ENCODE measurements at places on chromosomes 1 and 21. TPM values are rescaled to one million over a fixed set of nuclear protein-coding genes. Genes with fewer than 3 reads are reported as not detected.

DNA sequence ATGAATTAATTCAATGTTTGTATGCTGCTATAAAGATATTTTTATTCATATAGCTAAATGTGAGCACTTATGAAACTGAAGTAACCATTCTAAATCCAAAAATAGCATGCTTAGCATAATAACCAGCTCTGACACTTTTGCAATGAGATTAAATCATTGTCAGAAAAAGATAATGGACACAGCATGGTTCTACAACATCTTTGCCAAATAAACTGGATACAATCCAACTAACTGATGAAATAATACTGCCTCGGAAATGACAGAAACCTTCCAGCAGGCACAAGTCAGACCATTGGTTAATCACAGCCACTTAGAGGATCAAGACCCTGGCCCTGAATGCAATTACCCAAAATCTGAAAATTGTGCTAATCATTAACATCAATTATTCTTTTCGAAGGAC lies 592.7 kb upstream of the ADGRL4 start:
- H3K27ac ChIP-seq: no peak overlapping the region
- no peaks in the 10 kb centered on the region for H3K27me3 ChIP-seq
- H3K36me3 ChIP-seq: no peaks in the 10 kb centered on the region
- DNase-seq: no peak

DNA sequence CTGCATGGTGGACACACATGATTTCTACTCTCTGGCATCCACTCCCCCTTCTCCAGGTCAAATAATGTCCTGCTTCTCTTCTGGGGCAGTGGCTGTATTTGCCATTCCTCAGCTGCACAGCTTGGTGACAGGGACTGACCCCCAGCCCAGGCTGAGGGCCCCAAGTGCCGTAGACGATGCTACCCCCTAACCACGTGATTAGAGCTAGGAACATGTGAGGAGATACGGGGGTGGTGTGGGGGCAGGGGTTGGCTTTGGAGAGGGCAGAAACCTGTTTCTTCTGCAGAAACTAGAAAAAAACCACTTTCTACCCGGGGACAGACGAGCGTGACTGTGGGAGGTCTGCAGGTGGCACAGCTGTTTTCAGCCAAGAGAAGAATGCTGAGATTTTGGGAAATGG lies 192.4 kb downstream of the SIPA1L2 start:
- H3K36me3 ChIP-seq: peaks cover 19% of the 10 kb centered on the region
- DNase-seq: no peak
- H3K27ac ChIP-seq: no peak overlapping the region

DNA sequence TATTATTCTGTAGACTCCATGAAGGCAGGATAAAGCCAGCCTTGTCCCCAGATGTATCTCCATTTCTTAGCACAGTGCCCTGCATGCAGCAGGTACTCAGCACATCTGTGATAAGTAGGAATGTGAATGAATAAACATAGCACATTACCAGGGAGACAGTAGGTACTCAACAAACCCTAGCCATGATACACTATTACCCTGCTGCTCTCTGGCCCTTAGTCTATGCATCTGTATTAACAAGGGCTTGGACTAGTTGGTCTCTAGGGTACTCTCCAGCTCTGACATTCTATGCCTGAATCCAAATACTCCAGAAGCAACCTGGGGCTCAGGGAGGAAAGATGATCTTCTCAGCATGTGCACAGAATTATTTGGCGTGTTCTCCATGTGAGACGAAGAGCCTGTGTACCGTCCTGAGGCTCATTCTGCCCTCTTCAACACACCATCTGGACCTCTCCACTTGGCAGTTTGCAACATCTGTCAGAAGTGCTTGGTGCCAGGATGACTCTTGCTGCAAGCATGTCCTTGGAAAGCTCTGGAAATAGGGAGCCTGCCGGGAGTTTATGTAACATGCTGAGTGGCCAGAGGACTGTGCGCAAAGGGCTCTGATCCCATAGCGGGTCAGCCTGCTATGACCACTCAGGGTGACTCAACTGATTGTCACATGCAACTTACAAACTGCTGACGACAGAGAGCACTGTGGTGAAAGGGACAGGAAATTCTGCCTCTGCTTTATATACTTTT lies 228.2 kb upstream of the USP24 start:
- DNase-seq: peak; percentile 77
- H3K27me3 ChIP-seq: no peaks in the 10 kb centered on the region
- no peaks in the 10 kb centered on the region for H3K4me1 ChIP-seq
- no peak overlapping the region for H3K27ac ChIP-seq
- H3K4me3 ChIP-seq: no peak overlapping the region

- DNase-seq: peak; percentile 26
- peaks cover 25% of the 10 kb centered on the region for H3K4me1 ChIP-seq
- no peaks in the 10 kb centered on the region for H3K36me3 ChIP-seq
- no peak overlapping the region for H3K4me3 ChIP-seq
- H3K27ac ChIP-seq: no peak overlapping the region
Observed at GRCh38 chr1:48789903-48790302, 13.2 kb upstream of the BEND5 start.

GRCh38 chr1:205601205-205601604 lies 30.6 kb downstream of the ELK4 start:
- no peak overlapping the region for H3K27ac ChIP-seq
- H3K4me1 ChIP-seq: peaks cover 4% of the 10 kb centered on the region
- no peak overlapping the region for H3K4me3 ChIP-seq
- DNase-seq: no peak

The ADAMTS4 gene
- 2.3 TPM for total RNA-seq

The CCDC30 gene
- total RNA-seq: 13.5 TPM

The HSF2BP gene
- total RNA-seq: 0.71 TPM

Data from lung (tissue), 17 donors.